Frontal cortex (tissue), 4 donors: ENCODE measurements at places on chromosomes 1 and 21. TPM values are rescaled to one million over a fixed set of nuclear protein-coding genes. Genes with fewer than 3 reads are reported as not detected.

The HSD3B2 gene
- total RNA-seq, result not detected

The RNF186 gene
- not detected for total RNA-seq

The NR1I3 gene
- total RNA-seq, result not detected

The SLAMF7 gene
- total RNA-seq, result not detected

The TOR3A gene
- total RNA-seq, result 16.7 TPM

The LIX1L gene
- total RNA-seq, result 17.1 TPM

The RHOU gene
- 46.1 TPM for total RNA-seq

The OR2T29 gene
- not detected for total RNA-seq

The ARHGEF16 gene
- not detected for total RNA-seq

The IRF6 gene
- 0.41 TPM for total RNA-seq

The TNFRSF1B gene
- 2.0 TPM for total RNA-seq

The TMEM200B gene
- 0.82 TPM for total RNA-seq

The CTBS gene
- total RNA-seq, result 2.0 TPM

The AMY1A gene
- not detected for total RNA-seq

The LCE1C gene
- total RNA-seq, result not detected

The KCNA3 gene
- total RNA-seq, result 20.8 TPM

The SIM2 gene
- total RNA-seq, result not detected

The CBR3 gene
- total RNA-seq, result 1.6 TPM

The CD5L gene
- total RNA-seq, result under 0.01 TPM

The C21orf91 gene
- 13.5 TPM for total RNA-seq

The FBXO2 gene
- 6.1 TPM for total RNA-seq

The SDE2 gene
- total RNA-seq, result 40.4 TPM

The FUBP1 gene
- 345 TPM for total RNA-seq

The FCGR1A gene
- 3.3 TPM for total RNA-seq

The MLLT11 gene
- total RNA-seq, result 95.8 TPM

The NPR1 gene
- 0.41 TPM for total RNA-seq

The OR2T1 gene
- total RNA-seq, result not detected

The PLEKHM2 gene
- 32.6 TPM for total RNA-seq

The VWA1 gene
- total RNA-seq, result 2.9 TPM

The KCNA2 gene
- 3.7 TPM for total RNA-seq

The PPP1R8 gene
- total RNA-seq, result 80.7 TPM

The C8B gene
- not detected for total RNA-seq

The S100A5 gene
- not detected for total RNA-seq

The PDC gene
- not detected for total RNA-seq

The NEGR1 gene
- 78.7 TPM for total RNA-seq

The KLHDC7A gene
- under 0.01 TPM for total RNA-seq

The GJA4 gene
- 3.3 TPM for total RNA-seq

The CLCA1 gene
- total RNA-seq, result not detected
